ENCODE measurements at places on chromosomes 13 and 19.

GRCh38 chr19:46463516-46463915 lies 7.8 kb downstream of the PNMA8A start:
- no peak for ATAC-seq
- no peak overlapping the region for H3K27ac ChIP-seq
- no peaks in the 10 kb centered on the region for H3K36me3 ChIP-seq

GRCh38 chr19:38055655-38056521 lies 148.9 kb downstream of the SIPA1L3 start:
- no peaks in the 10 kb centered on the region for H3K4me1 ChIP-seq
- ATAC-seq, result no peak
- no peaks in the 10 kb centered on the region for H3K27me3 ChIP-seq

GRCh38 chr13:65929436-65929835 lies 1300.7 kb downstream of the PCDH9 start:
- H3K4me1 ChIP-seq, result no peaks in the 10 kb centered on the region
- no peaks in the 10 kb centered on the region for H3K36me3 ChIP-seq
- no peak for ATAC-seq
- H3K27me3 ChIP-seq, result no peaks in the 10 kb centered on the region
- H3K27ac ChIP-seq, result no peak overlapping the region

- H3K4me1 ChIP-seq, result no peaks in the 10 kb centered on the region
- peaks cover 6% of the 10 kb centered on the region for H3K27me3 ChIP-seq
- no peak overlapping the region for H3K4me3 ChIP-seq
- H3K27ac ChIP-seq, result no peak overlapping the region
- no peaks in the 10 kb centered on the region for H3K36me3 ChIP-seq
These were observed 9.4 kb downstream of the CELF5 start for GRCh38 chr19:3233831-3234230.

GRCh38 chr19:35318679-35319448 lies 10.1 kb upstream of the CD22 start:
- peak overlapping the region; percentile 75 for H3K27ac ChIP-seq
- ATAC-seq, result peak; percentile 71
- H3K27me3 ChIP-seq, result peaks cover 3% of the 10 kb centered on the region
- peaks cover 5% of the 10 kb centered on the region for H3K4me1 ChIP-seq
- no peak overlapping the region for H3K4me3 ChIP-seq

DNA sequence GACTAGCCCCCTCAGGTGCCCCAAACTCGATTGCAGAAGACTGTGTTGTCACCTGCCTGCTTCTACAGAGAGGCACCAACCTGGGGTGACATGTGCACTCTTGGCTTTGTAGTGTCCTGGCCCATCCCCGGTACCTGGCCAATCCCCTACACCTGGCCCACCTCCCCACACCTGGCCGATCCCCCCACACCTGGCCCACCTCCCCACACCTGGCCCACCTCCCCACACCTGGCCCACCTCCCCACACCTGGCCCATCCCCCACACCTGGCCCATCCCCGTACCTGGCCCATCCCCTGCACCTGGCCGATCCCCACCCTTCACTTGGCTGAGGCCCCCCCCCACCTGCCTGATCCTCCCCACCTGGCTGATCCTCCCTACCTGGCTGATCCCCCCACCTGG lies 25.4 kb downstream of the ATP11A start:
- H3K4me3 ChIP-seq, result no peak overlapping the region
- H3K4me1 ChIP-seq, result peaks cover 10% of the 10 kb centered on the region
- ATAC-seq, result no peak
- H3K36me3 ChIP-seq, result peaks cover 8% of the 10 kb centered on the region
- H3K27me3 ChIP-seq, result no peaks in the 10 kb centered on the region

DNA sequence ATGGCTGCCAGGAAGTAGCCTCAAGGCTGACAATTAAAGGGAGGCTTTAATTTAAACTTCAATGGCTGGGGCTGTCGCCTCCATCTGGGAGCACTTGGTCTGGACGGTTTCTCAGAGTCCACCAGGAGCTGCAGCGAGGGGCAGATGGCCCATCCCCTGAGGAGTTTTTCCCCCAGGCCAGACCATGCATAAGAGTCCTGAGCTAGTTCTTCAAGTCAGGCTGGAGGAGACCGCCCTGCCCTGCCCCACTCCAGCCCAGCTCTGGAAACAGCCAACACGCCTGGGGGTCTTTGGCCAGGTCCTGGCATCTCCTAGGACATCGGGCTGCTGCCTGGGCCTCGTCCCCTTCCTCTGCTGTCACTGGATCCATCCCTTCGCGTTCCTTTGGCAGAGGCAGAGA lies 5.3 kb upstream of the ACTN4 start:
- H3K4me3 ChIP-seq, result no peak overlapping the region
- ATAC-seq, result no peak
- no peak overlapping the region for H3K27ac ChIP-seq
- peaks cover under 1% of the 10 kb centered on the region for H3K4me1 ChIP-seq

- H3K27me3 ChIP-seq, result peaks cover 46% of the 10 kb centered on the region
- no peaks in the 10 kb centered on the region for H3K4me1 ChIP-seq
- no peak for ATAC-seq
- no peak overlapping the region for H3K4me3 ChIP-seq
- no peaks in the 10 kb centered on the region for H3K36me3 ChIP-seq
- no peak overlapping the region for H3K27ac ChIP-seq
These were observed 9.0 kb downstream of the KLK13 start for GRCh38 chr19:51055866-51056265.

DNA sequence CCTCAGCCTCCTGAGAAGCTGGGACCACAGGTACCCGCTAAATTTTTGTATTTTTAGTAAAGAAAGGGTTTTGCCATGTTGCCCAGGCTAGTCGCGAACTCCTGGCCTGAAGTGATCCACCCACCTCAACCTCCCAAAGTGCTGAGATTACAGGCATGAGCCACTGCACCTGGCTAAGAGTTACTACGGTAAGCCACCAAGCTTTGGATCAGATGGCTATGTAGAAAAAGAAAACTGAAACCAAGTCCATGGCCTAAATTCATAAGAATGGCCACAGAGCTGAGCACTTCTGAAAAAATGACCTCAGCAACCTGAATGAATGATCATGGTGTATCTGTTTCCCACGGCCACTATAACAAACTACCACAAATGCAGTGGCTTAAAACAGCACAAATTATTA lies 9.4 kb downstream of the OPA3 start:
- no peak for ATAC-seq
- H3K27ac ChIP-seq, result no peak overlapping the region
- no peak overlapping the region for H3K4me3 ChIP-seq
- peaks cover 4% of the 10 kb centered on the region for H3K36me3 ChIP-seq
- H3K4me1 ChIP-seq, result peaks cover 9% of the 10 kb centered on the region

DNA sequence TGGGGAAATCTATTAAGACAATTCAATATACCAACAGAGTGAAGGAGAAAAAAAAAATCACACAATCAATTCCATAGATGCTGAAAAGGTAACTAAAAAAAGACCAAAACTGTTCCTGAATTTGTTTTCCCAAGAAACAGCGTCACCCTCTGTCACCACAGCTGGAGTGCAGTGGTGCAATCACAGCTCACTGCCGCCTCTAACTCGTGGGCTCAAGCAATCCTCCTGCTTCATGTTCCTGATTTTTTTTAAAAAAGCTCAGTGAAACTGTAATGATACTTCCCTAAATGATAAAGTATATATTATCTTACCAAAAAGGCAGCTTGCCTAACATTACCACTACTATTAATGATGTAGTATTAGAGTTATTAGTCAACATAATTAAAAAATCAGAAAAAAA lies 19.6 kb upstream of the ZFP14 start:
- no peak for ATAC-seq
- H3K27ac ChIP-seq, result no peak overlapping the region
- H3K4me1 ChIP-seq, result no peaks in the 10 kb centered on the region
- H3K27me3 ChIP-seq, result no peaks in the 10 kb centered on the region

- H3K36me3 ChIP-seq, result no peaks in the 10 kb centered on the region
- no peak overlapping the region for H3K27ac ChIP-seq
- peaks cover 15% of the 10 kb centered on the region for H3K27me3 ChIP-seq
- no peak for ATAC-seq
These were observed 85.7 kb downstream of the C13orf42 start for GRCh38 chr13:51025245-51025905.

GRCh38 chr13:50474088-50474662 lies 369.3 kb downstream of the DLEU7 start:
- no peaks in the 10 kb centered on the region for H3K27me3 ChIP-seq
- no peaks in the 10 kb centered on the region for H3K36me3 ChIP-seq
- no peak overlapping the region for H3K4me3 ChIP-seq
- no peaks in the 10 kb centered on the region for H3K4me1 ChIP-seq
- no peak overlapping the region for H3K27ac ChIP-seq
- peak; percentile 50 for ATAC-seq

DNA sequence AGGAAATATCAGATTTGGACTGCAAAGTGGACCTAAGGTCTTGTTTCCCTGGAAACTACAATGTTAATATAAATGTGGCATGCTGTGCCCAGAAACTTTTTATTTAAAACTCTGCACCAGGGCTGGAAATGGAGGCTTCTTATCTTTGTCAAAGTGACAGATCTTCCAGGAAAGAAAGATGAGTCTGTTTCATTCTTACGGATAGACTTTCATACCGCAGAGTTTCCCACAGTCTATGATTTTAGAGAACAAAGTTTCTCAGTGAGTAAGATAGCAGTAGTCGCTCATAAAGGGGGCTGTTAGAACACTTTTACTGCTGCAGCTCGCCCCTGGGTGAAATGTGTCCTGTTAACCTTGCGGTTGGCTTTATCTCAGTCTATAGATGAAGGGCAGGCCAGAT lies 6.7 kb downstream of the CLEC11A start:
- H3K4me1 ChIP-seq, result no peaks in the 10 kb centered on the region
- peak; percentile 31 for ATAC-seq
- no peak overlapping the region for H3K27ac ChIP-seq
- no peaks in the 10 kb centered on the region for H3K36me3 ChIP-seq
- no peak overlapping the region for H3K4me3 ChIP-seq

GRCh38 chr13:43230989-43231388 lies 207.6 kb downstream of the DNAJC15 start:
- no peaks in the 10 kb centered on the region for H3K36me3 ChIP-seq
- peaks cover 8% of the 10 kb centered on the region for H3K27me3 ChIP-seq
- no peak overlapping the region for H3K27ac ChIP-seq
- ATAC-seq, result no peak
- no peak overlapping the region for H3K4me3 ChIP-seq

- H3K4me3 ChIP-seq, result no peak overlapping the region
- H3K27me3 ChIP-seq, result no peaks in the 10 kb centered on the region
- no peak overlapping the region for H3K27ac ChIP-seq
- no peak for ATAC-seq
- H3K4me1 ChIP-seq, result no peaks in the 10 kb centered on the region
- H3K36me3 ChIP-seq, result no peaks in the 10 kb centered on the region
These were observed 1562.9 kb upstream of the PRR20A start for GRCh38 chr13:55577847-55578210.

GRCh38 chr19:14023404-14024235 lies 4.3 kb upstream of the RLN3 start:
- ATAC-seq, result peak; percentile 12
- no peaks in the 10 kb centered on the region for H3K27me3 ChIP-seq
- no peaks in the 10 kb centered on the region for H3K4me1 ChIP-seq
- no peaks in the 10 kb centered on the region for H3K36me3 ChIP-seq

- no peaks in the 10 kb centered on the region for H3K4me1 ChIP-seq
- H3K4me3 ChIP-seq, result no peak overlapping the region
- H3K36me3 ChIP-seq, result no peaks in the 10 kb centered on the region
- peaks cover 4% of the 10 kb centered on the region for H3K27me3 ChIP-seq
- no peak for ATAC-seq
- no peak overlapping the region for H3K27ac ChIP-seq
These were observed 68.0 kb upstream of the GPC6 start for GRCh38 chr13:93158565-93158964.

DNA sequence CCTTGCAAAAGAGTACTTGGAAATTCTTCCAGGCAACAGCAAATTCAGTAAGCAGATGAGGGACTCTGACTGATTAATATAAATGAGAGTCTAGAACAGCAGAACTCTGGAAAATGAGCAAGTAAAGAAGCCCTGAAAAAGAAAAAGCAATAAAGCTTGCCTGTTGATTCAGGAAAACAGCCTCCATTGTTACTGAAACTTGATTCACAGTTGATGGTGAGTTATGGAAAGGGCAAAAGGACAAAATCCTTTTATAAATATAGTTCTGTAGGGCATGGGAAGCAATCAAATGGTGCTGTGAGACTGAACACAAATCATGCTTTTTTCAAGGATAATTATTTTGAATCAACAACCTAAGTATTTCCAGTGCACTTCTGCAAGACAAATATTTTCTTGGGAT lies 67.7 kb downstream of the IRS2 start:
- no peak overlapping the region for H3K4me3 ChIP-seq
- no peak for ATAC-seq
- H3K4me1 ChIP-seq, result no peaks in the 10 kb centered on the region
- no peak overlapping the region for H3K27ac ChIP-seq
- peaks cover 22% of the 10 kb centered on the region for H3K27me3 ChIP-seq

- peaks cover 46% of the 10 kb centered on the region for H3K4me1 ChIP-seq
- peak overlapping the region; percentile 91 for H3K4me3 ChIP-seq
- peak overlapping the region; percentile 96 for H3K27ac ChIP-seq
- peak; percentile 40 for ATAC-seq
- H3K27me3 ChIP-seq, result no peaks in the 10 kb centered on the region
These were observed 28.5 kb downstream of the VAV1 start for GRCh38 chr19:6800991-6801484.

DNA sequence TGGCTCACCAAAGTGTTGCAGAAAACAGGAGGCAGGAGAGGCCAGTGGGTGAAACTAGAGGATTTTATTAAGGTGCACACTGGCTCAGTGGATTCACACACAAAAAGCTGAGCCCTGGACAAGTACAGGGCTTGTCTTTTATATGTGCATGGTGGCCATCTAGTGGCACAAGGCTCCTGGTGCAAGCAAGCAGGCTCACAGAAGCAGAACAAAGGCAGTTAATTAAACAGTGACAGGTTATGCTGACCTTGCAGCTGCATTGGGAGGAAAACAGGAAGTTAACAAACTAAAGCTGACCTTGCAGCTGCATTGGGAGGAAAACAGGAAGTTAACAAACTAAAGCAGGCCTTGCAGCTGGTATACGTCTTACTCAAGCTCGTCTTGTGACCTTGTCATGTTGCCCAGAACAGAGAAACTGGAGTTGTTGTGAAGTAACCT lies 65.3 kb upstream of the ZNF681 start:
- no peaks in the 10 kb centered on the region for H3K4me1 ChIP-seq
- H3K27me3 ChIP-seq, result no peaks in the 10 kb centered on the region
- no peak overlapping the region for H3K4me3 ChIP-seq
- ATAC-seq, result peak; percentile 60

GRCh38 chr19:34841780-34842179 lies 68.8 kb upstream of the ZNF599 start:
- H3K36me3 ChIP-seq, result no peaks in the 10 kb centered on the region
- no peak overlapping the region for H3K27ac ChIP-seq
- H3K27me3 ChIP-seq, result no peaks in the 10 kb centered on the region
- H3K4me1 ChIP-seq, result peaks cover 3% of the 10 kb centered on the region
- no peak for ATAC-seq

DNA sequence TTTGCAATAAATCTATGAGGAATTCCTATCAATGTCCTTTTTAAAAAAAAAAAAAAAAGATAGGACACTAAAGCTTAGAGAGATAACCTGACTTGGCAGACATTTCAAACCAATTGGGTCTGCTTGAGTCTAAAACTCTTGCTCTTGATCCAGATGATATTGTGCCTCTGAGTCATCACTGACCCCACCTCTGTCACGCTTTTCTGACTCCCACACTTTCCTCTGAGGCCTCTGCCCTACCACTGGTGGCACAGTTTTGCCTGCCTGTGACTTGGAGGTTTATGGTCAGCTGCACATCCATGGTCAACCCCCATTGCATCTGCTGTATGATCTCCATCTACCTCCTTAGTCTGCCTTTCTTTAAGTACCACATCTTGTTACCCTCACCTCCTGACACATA lies 328.7 kb downstream of the SPRY2 start:
- H3K27me3 ChIP-seq, result no peaks in the 10 kb centered on the region
- no peak for ATAC-seq
- H3K36me3 ChIP-seq, result no peaks in the 10 kb centered on the region
- H3K4me3 ChIP-seq, result no peak overlapping the region

GRCh38 chr13:64071352-64071751 lies 2655.7 kb upstream of the PCDH20 start:
- no peak overlapping the region for H3K4me3 ChIP-seq
- H3K36me3 ChIP-seq, result no peaks in the 10 kb centered on the region
- ATAC-seq, result no peak
- no peaks in the 10 kb centered on the region for H3K4me1 ChIP-seq
- H3K27me3 ChIP-seq, result no peaks in the 10 kb centered on the region
